GM10248 (cell line): ENCODE measurements at places on chromosomes 6 and 20.
A peak's percentile ranks its signal among the peaks of the same experiment; 100 is the strongest.

DNA sequence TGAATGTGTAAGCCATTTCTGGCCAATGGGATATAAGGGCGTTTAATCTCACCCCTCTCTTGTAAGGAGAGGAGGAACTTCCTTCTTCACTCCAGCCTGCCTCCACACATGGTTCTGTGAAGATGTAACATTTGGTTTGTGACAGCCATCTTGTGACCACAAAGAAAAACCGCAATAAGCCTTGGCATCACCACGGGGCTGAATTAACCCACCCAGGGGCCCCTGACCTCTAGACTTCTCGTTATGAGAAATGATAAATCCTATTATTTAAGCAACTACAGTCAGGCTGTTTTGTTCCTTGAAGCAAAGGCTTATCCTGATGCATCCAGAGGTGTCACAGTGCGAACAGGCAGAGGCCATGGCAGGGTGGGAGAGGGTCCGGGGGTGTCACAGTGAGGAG, 139.7 kb downstream of the CDC5L start:
- DNase-seq, result no peak

GRCh38 chr6:45431317-45432065, 53.8 kb upstream of the SUPT3H start:
- DNase-seq, result no peak

DNA sequence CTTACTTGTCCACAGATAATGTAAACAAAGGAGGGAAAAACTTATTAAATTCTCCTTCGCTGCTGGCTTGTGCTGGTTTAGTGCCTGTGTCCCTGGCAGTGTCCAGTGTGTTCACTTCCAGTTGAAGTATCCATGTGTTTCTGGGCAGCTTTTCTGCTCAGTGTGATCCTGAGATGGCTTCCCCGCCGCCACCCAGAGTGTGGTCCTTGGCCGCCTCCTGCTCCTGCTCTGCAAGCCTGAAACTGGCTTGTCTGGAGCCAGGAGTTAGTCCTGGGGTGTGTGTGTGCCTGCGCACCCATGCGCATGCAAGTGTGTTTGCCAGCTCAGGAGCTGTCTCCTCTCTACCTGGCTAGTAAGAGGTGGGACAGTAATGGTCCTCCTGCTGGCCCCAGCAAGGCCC, 7.2 kb downstream of the BTBD3 start:
- DNase-seq, result no peak

GRCh38 chr20:47547034-47547387, 45.3 kb downstream of the NCOA3 start:
- no peak for DNase-seq

GRCh38 chr6:108260126-108260808, 573 bp downstream of the SNX3 start:
- peak; percentile 58 for DNase-seq

GRCh38 chr6:18260448-18261106, 3.8 kb downstream of the DEK start:
- DNase-seq, result peak; percentile 36

- no peak for DNase-seq
Observed at GRCh38 chr20:46755483-46756413, 46.3 kb downstream of the SLC2A10 start.

DNA sequence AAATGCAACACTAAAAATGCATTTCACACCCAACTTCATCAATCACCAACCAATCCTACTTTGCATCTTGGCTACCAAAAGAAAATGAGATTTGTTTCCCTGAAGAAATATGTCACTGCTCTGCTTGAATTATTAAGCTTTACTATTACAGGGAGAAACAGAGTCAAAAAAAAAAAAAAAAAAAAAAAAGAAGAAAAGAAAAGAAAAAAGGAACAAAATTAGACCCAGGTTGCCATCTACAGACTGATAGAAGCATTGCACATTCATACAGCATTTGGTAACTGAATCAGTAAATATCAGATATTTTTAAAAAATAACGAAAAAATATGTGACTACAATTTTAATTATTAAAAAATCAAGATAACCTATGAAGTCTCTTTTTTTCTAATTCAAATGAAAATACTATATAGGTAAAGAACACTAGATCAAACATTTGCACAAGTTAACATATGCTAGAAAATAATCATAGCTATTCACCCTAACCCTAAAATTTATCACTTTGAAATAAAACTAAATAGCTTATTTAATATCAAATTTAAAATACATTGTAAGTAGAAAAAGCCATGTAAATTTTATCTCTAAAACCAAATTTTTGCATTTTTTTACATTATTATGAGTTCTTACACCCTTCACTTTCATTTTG, 83.3 kb downstream of the DCDC2 start:
- no peak for DNase-seq

- no peak for DNase-seq
Observed at GRCh38 chr6:139515511-139515910, 141.1 kb upstream of the CITED2 start.
